Cortex of kidney (tissue), 1 donor: ENCODE measurements at places on chromosomes 7 and 10.

DNA sequence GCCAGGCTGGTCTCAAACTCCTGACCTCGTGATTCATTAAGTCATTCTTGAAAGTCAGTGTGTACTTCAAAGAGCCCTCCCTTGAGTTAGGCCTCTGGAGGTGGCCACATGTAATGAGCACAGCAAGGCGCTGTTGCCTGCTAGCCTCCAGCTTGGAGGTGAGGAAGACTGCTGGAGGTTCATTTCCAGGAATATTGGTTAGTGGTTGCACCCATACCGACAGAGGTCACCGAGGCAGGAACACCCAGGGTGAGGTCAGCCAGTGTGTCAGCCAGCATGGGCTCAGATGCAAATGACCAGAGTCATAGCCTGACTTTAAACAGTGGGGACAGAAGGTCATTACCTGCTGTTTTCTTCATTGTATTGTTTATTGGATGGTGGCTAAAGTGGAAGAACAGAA lies 85.0 kb downstream of the PLPP4 start:
- no peak for DNase-seq

DNA sequence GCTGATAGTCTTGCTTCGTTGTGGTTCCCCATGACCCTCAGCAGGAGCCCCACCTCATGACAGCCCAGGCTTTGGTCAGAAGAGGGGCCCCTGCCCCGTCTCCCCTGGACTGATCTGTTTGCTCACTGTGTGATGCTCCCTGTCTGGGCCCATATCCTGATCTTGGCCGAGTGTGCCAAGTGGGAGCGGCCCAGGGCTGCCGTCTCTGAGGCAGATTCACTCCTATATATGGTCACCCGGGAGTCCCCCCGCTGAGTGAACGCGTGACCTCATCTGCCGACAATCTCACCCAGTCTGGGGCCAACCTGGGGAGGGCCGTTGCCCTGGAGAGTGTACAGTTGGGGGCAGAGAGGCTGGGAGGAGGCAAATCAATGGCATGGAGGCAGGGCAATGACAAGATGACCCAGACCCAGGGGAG lies 34.5 kb downstream of the PPIF start:
- DNase-seq, result no peak

GRCh38 chr7:28528899-28529298 lies 116.6 kb downstream of the CREB5 start:
- DNase-seq, result no peak

DNA sequence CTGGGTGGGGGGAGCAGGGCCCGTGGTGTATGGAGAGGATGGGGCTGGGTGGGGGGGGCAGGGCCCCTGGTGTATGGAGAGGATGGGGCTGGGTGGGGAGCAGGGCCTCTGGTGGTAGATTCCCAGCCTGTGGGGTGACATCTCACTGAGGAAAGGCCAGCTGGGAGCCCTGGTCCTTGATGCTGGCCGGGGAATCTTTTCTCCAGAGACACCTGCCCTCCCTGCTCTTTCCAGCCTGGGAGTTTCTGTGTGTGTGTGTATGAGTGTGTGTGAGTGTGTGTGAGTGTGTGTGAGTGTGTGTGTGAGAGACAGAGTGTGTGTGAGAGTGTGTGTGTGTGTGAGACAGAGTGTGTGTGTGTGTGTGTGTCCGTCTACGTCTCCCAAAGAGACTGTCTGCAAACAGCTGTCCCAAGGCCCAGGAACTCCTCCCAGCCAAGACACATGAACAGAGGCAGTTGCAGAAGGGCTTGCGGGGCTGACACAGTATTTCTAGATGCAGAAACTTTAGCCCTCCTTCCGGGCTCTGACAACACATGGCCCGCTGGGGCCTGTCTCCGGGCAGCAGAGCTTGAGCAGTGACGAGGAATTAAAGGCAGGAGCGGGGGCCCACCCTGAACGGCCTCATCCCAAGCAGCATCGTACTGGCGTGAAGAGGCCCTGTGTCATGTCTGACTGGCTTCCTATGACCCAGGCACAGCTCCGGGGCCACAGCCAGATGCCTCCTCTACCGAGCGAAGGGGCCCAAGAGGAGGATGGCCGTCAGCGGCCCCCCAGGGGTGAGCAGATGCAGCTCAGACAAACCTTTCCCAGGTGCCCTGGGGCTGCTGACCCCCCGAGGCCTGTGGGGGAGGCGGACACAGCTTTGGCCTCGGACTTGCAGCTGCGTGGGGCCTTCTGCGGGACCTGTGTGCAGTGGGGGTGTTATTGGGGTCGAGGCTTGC lies 24.3 kb downstream of the FAM20C start:
- no peak for DNase-seq

DNA sequence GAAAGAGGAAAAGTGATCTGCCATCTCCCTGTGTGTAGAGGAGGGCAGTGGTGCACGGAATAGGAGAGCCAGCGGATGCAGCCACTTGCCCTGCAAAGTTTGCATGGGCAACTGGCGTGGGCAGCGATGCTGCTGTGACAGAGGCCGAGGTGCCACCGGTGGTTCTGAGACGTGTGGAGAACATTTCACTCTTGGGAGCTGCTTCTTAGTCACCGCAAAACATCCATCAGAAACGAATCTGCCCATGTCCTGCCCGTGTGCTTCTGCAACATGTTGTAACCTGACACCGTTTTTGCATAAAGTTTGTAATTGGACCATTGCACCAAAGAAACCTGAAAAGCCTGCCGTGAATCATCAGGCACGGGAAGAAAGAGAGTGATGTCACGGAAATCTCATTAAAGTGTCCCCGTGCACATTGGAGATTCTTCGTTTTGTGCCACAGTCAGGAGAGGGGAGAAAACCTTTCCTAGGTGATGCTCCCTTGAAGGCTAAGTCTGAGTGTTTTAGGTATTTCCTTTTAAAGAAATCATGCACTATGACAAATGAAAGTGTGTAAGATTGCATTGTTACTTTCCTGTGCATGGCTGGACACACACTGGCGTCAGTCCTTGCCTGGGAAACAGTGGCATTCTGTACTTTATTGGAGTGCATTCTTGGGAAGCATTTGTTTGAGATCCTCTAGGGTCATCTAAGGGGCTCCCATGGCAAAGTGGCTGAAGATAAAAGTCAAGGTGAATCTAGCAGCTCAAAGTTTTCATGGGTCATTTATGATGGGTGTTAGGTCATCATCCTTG lies 302.6 kb downstream of the KLF6 start:
- no peak for DNase-seq

DNA sequence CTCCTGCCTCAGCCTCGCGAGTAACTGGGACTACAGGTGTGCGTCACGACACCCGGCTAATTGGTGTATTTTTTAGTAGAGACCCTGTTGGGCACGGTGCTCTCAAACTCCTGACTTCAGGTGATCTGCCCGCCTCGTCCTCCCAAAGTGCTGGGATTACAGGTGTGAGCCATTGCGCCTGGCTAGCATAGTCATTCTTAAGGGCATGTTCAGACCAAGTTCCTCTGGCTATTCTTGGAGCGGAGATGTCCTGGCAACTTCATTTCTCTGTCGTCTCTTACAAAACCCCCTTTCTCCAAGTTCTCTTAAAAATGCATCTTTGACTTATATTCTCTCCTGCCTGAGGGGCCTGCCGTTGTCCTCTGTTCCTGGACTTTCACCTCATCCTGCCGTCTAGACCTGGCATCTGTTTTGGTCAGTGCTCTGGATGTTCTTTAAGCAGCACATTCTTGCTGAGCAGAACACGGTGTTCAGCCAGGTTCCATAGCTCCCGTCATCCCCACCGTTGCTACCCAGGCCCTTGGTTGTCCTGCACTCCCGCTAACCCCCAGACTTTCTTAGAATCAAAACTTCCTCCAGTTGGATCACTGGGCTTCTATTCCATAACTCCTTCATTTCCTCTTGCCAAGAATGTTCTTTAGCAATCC lies 509.9 kb upstream of the GALNT17 start:
- DNase-seq, result no peak

GRCh38 chr7:115124409-115124939 lies 202.6 kb downstream of the MDFIC start:
- DNase-seq, result no peak

DNA sequence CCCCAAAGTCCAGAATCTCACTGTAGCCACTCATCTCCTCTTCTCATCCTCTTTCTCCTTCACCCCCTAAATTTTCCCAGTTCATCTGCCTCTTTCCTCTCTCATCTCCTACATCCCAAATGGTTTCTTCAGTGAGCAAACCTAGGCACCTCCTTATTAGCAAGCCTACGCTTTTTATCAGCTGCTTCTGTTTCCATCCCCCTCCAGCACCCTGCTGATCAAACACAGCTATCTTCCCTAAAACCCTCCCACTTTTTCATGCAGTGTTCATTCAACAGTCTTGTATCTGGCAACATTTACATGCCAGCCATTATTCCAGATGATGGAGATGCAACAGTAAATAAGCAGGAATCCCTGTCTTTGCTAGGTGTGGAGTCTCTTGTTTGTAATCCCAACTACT lies 3.3 kb upstream of the ABRAXAS2 start:
- no peak for DNase-seq

DNA sequence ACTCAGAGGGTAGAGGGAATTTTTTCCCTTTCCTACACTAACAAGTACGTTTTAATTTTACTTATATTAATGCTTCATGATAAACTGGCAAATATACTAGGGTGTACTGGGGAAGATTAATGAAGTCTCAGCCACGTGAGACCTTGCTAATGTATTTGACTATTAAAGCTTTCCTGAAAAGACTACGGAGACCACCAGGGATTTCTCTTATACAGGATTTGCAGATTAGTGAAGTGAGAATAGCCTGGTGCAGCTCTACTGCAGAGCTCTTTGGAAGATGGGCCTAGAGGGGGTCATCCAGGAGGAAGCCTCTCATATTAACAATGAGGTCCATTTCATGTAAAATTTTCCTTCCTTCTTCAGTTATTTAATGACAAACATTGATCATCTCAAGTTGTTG lies 379.0 kb downstream of the SORCS1 start:
- no peak for DNase-seq

DNA sequence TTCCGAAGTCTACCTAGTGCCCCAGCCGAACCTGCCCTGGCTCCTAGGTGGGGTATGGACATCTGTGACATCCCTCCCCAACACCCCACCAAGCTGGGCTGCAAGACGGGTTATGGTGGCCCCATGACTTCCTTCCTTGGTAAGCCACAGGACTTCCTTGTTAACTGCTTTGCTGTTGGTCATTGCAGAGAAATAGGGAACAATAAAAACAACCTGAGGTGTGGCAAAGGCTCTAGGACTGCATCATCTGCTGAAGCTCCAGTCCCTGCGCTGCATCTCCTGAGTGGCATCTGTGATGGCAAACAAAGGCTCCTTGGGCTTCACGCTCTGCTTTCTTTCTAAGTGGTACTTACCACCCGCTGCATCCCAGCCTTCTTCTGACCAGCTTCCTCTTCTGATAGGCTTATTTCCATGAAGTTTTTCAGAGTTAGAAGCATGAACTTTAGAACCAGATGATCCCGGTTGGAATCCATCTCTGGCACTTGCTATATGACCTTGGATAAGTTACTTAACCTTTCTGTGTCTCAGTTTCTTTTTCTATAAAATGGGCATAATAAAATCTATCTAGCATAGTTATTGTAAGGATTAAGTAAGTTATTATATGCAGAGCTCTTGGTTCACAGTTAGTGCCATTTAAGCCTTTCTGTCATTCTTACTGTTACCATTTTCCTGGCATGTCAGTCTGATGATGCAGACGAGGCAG lies 216.8 kb downstream of the RPS24 start:
- DNase-seq, result no peak

DNA sequence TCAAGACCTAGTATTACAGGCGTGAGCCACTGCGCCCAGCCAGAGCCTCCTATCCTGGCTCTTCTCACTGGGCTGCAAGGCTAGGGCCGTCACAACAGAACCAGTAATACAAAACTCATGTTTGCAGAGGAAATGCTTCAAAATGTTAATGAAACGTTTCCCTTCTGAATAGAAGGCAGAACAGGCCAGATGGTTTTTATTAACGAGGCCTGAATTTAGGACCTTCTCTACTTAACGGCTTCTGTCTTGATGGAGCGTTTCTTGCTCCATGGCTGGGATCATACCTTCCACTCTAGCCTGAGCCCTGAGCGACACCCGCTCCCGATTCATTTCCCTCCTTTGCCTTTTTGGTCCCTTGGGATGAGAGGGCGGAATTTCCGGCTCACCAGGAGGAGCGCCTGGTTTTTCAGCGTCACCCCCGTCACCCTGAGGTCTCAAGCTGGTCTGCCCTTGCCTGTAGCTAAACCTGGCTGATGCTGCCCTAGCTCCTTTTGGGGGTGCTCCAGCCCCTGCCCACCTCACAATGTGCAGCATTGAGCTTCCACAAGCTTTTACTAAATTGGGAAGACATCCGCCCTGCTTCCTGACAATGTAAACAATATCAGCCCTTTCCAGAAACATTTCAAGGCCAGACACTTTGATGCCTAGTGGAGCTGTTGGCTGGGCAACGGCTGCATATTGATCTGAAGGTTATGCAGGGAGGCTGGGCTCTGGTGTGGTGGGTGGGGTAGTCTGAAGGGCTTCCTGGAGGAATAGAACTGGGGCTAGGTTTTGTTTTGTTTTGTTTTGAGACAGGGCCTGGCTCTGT lies 5.2 kb downstream of the CLIP2 start:
- DNase-seq, result no peak

GRCh38 chr10:49512121-49512809 lies 26.7 kb downstream of the ERCC6 start:
- no peak for DNase-seq

DNA sequence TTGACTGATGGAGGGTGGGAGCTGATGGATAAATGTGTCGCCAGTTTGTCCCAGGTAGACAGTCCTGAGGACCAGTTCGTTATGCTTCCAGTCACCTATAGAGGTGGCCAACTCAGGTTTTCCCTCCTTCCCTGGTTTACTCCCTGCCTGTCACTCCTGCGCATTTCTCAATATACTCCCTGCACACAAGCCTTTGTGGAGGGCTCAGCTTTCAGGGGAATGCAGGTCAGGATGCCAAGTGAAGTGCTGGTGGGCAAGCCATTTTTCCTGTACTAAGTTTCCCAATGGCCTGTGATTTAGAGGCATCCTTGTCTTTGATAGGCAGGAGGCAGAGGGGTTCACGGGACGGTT lies 473.5 kb upstream of the ZMIZ1 start:
- no peak for DNase-seq

DNA sequence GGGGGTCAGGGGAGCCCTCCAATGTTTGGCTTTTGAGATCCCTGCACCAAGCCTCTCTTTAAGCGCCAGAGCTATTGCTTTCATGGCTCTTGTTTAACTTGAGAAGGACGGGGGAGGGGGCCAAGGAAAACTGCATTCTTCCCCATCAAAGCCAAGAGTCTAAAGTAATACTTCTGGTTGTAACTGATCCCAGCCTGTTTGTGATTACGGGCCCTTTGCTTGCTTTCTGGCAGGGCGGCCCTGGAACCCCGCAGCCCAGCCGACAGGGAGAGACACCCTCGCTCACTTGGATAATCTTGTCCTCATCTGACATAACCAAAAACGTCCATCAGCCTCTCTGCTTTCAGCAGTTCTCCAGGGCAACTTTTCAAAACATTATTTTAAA lies 154.7 kb downstream of the NEURL1 start:
- no peak for DNase-seq

DNA sequence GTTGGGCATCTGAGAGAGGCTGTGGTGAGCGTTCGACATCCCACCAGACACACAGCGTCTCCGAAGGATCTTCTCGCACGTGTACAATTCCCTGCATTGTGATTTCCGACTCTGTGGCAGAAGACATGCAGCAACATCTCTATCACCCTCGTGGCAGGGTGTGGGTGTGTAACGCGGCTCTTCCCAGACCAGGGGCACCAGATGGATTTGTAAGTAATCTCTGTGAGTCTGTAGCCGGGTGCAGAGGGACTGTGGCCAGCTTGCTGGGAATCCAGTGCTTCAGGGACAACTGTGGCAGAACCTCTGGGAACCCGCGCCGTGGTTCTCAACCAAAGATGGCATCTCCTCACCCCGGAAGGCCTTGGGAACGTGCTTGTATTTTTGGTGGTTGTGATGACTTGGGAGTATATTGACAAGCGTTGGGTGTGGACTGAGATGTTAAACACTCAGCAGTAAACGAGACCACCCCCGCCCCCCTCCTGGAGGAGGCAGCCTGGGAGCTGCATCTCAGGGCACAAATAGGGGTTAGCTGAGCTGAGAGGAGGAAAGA lies 21.2 kb downstream of the FOXL3 start:
- DNase-seq, result no peak
